ENCODE measurements at places on chromosomes 7 and 10. TPM values are rescaled to one million over a fixed set of nuclear protein-coding genes. Genes with fewer than 3 reads are reported as not detected.

DNA sequence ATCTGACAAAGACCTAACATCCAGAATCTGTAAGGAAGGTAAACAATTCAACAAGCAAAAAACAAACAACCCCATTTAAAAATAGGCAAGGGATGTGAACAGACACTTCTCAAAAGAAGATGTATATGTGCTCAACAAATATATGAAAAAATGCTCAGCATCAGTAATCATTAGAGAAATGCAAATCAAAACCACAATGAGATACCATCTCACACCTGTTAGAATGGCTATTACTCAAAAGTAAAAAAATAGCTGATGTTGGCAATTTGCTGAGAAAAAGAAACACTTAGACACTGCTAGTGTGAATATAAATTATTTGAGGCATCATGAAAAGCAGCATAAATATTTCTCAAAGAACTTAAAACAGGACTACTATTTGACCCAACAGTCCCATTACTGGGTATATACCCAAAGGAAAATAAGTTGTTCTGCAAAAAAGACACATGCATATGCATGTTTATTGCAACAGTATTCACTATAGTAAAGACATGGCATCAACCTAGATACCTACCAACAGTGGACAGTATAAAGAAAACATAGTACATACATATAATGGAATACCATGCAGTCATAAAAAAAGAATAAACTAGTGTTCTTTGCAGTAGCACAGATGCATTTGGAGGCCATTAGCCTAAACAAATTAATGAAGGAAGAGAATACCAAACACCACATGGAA is 980.1 kb downstream of the KCNMA1 start:
- H3K36me3 ChIP-seq = no peaks in the 10 kb centered on the region
- H3K4me3 ChIP-seq = no peak overlapping the region
- no peaks in the 10 kb centered on the region for H3K4me1 ChIP-seq
- no peaks in the 10 kb centered on the region for H3K27me3 ChIP-seq
- DNase-seq = no peak
- H3K27ac ChIP-seq = no peak overlapping the region

GRCh38 chr7:112420236-112420861 is 29.9 kb upstream of the IFRD1 start:
- no peaks in the 10 kb centered on the region for H3K27me3 ChIP-seq
- H3K27ac ChIP-seq = no peak overlapping the region
- H3K4me1 ChIP-seq = peaks cover 16% of the 10 kb centered on the region
- no peak for DNase-seq

GRCh38 chr10:5971315-5971832 is 6.0 kb downstream of the IL15RA start:
- peak overlapping the region; percentile 73 for H3K27ac ChIP-seq
- peaks cover 39% of the 10 kb centered on the region for H3K4me1 ChIP-seq
- no peaks in the 10 kb centered on the region for H3K27me3 ChIP-seq
- peaks cover 23% of the 10 kb centered on the region for H3K36me3 ChIP-seq

DNA sequence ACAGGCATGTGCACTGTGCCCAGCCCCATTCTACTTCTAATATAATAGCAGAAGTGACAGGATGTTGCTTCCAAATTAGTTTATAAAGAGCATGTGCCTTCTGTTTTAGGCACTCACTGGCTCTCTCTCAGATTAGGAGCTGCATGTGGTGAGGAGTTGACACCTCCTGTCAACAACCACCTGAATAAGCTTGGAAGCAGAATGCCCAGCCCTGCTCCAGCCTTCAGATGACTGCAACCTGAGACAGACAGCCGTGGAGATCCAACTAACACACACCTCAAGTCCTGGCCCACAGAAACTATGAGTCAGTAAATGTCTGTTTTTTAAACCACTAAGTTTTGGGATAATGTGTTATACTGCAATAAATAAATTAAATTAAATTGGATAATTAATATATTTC is 54.5 kb downstream of the PARD3 start:
- no peak overlapping the region for H3K4me3 ChIP-seq
- H3K36me3 ChIP-seq = no peaks in the 10 kb centered on the region
- peaks cover 5% of the 10 kb centered on the region for H3K4me1 ChIP-seq
- DNase-seq = no peak
- H3K27me3 ChIP-seq = peaks cover 5% of the 10 kb centered on the region
- H3K27ac ChIP-seq = no peak overlapping the region

Gene HMX2
- not detected for total RNA-seq
